ENCODE measurements at places on chromosomes 16 and 17.

- no peak for DNase-seq
These were observed 23.0 kb downstream of the KNOP1 start for GRCh38 chr16:19694989-19695388.

DNA sequence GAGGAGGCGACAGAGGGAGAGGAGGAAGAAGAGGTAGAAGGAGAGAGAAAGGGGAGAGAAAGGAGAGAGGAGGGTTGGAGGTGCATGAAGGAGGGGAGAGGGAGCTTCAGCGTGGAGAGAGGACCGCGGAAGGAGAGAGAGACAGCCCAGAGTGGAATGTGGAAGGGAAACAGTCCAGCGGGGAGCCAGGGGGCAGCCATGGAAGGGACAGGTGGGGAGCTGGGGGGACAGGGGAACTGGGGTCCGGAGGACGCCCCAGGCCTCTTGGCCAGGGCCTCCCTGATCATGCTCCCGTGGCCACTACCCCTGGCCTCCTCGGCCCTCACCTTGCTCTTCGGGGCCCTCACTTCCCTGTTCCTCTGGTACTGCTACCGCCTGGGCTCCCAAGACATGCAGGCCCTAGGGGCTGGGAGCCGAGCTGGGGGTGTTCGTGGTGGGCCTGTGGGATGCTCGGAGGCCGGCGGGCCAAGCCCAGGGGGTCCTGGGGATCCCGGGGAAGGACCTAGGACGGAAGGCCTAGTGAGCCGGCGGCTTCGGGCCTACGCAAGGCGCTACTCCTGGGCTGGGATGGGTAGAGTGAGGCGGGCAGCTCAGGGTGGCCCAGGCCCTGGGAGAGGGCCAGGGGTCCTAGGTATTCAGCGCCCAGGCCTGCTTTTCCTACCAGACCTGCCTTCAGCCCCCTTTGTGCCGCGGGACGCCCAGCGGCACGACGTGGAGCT is 759 bp downstream of the ASPHD1 start:
- no peak for DNase-seq

- DNase-seq = no peak
These were observed 22.0 kb downstream of the C16orf87 start for GRCh38 chr16:46808997-46809396.

- DNase-seq = no peak
These were observed 18.1 kb downstream of the C17orf100 start for GRCh38 chr17:6669479-6670212.

DNA sequence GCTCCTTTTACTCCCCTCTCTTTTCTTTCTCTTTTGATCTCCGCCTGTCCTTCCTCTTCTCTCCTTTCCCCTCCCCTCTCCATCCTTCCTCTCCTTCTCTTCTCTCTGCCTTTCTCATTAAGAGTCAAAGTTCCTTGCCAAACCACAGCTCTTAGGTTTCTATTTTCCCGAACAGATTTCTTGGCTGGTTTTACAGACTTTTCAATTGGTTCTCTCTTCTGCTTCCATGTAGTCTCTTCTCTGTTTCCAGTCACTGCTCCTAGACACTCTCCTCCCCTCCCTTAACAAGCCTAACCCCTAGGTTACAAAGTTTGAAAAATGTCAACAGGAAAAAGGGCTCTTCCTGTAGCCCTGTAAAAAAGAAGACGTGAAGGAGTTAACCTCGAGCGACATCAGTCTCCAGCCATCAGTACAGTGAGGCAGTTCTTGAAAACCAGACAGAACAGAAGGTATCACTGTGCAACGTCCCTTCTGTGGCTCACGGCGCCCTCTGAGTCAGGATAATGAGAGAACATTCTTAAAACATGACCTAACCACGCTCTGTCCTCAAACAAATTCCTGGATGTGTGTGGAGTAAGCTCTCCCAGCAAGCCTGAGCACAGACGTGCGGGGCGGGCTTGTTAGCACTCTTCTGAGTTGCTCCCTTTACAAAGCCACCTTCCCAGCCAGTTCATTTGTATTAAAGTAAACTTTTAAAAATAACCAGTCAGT is 11.6 kb upstream of the MARCHF10 start:
- DNase-seq = no peak

DNA sequence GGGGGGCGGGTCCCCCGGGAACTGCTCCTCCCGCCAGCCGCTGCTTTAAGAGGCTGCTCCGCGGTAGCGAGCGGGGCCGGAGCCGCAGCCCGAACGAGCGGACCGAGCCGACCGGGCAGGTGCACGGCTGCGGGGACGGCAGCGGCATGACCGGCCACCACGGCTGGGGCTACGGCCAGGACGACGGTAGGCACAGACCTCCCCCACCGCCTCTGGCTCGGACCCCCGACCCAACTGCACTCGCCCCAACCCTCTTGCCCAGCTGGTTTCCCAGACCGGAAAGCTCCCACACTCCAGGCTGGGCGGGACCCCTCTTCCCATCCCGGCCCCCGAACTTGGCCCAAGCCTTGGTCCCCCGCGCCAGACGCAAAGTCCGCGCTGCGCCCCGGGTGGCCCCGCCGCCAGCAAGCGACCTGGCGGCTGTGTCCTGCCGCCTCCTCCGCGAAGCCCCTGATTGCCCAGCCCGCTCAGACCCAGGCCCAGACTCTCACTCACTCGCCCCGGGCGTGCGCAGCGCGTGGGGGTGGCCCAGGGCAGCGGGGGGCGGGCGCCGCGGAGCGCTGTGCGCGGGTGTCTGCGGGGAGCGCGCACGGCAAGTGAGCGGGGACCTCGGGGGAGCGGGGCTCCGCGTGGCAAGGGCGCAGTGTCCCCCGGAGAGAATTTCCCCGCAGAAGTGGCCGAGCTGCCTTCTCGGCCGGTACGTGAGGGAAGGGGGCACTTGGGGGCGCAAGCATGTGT is at the start of gene CA7:
Gene CA7 (plus strand): TSS at position 73 of the 738 bp plus-strand sequence. CDS start 74 bp downstream, at position 147.
- no peak for DNase-seq

GRCh38 chr16:5323284-5324141 is 225.9 kb upstream of the EEF2KMT start:
- DNase-seq = no peak
